Thymus (tissue), 14 donors: ENCODE measurements at places on chromosomes 12 and 14.

GRCh38 chr14:36646664-36647416 lies 14.8 kb upstream of the PAX9 start:
- H3K27ac ChIP-seq: no peak overlapping the region
- no peaks in the 10 kb centered on the region for H3K36me3 ChIP-seq
- H3K4me1 ChIP-seq: no peaks in the 10 kb centered on the region
- DNase-seq: no peak
- H3K4me3 ChIP-seq: peak overlapping the region; percentile 16
- H3K27me3 ChIP-seq: peaks cover 35% of the 10 kb centered on the region

DNA sequence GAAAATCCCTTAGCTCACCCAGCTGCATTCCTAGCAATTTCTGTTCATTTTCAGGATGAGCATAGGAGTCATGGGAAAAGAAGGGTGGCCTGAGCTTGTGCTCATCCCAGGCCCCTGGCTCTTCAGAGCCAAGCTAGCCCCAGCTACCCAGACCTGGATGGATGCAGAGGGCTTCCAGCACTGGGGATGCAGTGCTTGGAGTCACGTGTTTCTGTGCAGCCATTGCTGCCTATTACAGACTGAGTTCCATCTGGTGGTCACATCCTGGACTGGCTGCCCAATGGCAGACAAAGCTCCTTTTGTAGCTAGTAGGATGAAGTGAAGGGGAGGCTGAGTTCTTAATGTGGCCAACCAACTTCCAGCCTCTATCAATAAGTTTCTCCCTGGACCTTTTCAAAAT lies 54.2 kb upstream of the JDP2 start:
- no peaks in the 10 kb centered on the region for H3K4me1 ChIP-seq
- no peaks in the 10 kb centered on the region for H3K27me3 ChIP-seq
- no peak for DNase-seq
- H3K27ac ChIP-seq: no peak overlapping the region
- H3K36me3 ChIP-seq: no peaks in the 10 kb centered on the region
- H3K4me3 ChIP-seq: no peak overlapping the region

DNA sequence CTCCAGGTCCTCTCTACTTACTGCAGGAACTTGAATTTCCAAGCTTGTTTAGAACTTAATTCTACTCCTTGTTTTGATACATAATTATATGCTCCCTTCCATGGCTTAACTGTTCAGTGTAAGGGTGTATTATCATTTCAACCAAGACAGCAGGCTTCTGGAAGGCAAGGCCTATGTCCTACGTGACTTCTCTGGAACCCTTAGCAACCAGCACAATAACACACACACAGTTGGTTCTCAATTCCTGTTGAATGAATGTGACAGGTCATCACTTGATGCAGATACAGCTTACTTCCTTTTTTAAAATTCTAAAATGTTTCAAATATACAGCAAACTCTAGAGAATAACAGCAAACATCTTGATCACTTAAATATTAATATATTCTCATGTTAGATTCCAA lies 77.7 kb upstream of the COCH start:
- H3K27ac ChIP-seq: no peak overlapping the region
- no peaks in the 10 kb centered on the region for H3K4me1 ChIP-seq
- DNase-seq: no peak
- no peak overlapping the region for H3K4me3 ChIP-seq
- no peaks in the 10 kb centered on the region for H3K27me3 ChIP-seq
- H3K36me3 ChIP-seq: no peaks in the 10 kb centered on the region

DNA sequence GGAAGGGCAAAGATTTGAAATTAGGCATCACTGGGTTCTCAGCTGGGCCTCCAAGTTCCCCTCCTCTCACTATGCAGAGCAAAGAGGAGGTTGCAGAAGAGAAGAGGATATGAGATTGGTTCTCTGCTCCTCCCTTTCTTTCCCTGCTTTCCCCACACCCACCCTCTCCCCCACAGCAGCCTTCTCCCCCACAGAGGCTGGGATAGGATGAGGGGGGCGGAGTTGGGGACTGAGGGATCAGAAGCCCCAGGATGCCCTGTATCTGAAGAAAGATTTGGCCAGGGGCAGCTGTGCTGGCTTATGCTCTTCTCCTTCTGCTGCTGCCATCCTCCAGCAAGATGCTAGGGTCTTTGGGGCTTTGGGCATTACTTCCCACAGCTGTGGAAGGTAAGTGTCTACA lies at the start of gene AMHR2:
Gene AMHR2 (plus strand): TSS at position 259 of the 400 bp plus-strand sequence. CDS start 80 bp downstream, at position 339.
- H3K36me3 ChIP-seq: no peaks in the 10 kb centered on the region
- no peaks in the 10 kb centered on the region for H3K27me3 ChIP-seq
- H3K4me3 ChIP-seq: no peak within 1 kb of the TSS
- H3K27ac ChIP-seq: no peak within 1 kb of the TSS
- DNase-seq: no peak

- no peak overlapping the region for H3K4me3 ChIP-seq
- no peaks in the 10 kb centered on the region for H3K4me1 ChIP-seq
- no peak for DNase-seq
- no peaks in the 10 kb centered on the region for H3K36me3 ChIP-seq
- no peak overlapping the region for H3K27ac ChIP-seq
These were observed 216.0 kb downstream of the AKAP6 start for GRCh38 chr14:32545095-32545494.

DNA sequence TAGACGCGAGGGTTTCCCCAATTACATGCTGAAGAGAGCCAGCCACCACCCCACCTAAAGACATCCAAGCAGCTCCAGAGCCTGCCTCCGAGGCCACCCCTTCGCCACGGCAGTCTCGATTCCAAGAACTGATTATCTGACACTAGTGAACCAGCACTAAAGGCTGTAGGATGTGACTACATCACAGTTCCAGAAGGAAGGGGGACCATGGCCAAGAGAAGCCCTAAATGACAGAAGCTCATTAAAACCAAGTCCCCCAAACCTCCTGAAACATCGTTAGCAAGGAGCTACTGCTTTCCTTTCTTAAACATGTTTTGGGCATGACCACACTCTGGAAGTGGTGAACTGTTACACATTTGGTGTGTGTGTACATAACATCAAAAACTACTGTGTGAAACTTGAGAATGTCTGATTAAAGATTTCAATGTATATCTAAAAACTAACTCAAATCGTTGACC lies 88.2 kb downstream of the DUSP16 start:
- H3K4me3 ChIP-seq: no peak overlapping the region
- H3K27me3 ChIP-seq: no peaks in the 10 kb centered on the region
- DNase-seq: no peak
- no peak overlapping the region for H3K27ac ChIP-seq

DNA sequence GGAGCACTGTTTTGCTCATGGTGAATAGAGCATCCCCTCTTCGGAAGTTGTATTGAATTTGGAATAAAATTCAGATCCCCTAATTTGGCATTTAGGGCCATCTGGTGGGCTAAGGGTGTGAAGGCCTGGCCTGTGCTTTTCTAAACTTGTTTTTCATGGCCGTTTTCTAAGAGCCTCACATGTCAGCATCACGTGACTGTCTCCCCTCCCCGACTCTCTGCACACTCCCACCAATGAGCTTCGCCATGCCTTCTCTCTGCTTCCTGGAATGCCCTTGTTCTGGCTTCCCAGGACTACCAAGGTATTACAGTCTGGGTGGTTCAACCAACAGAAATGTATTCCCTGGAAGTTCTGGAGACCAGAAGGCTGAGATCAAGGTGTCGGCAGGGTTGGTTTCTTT lies 85.3 kb downstream of the PRIMA1 start:
- H3K36me3 ChIP-seq: no peaks in the 10 kb centered on the region
- no peak overlapping the region for H3K27ac ChIP-seq
- no peaks in the 10 kb centered on the region for H3K4me1 ChIP-seq
- H3K27me3 ChIP-seq: no peaks in the 10 kb centered on the region
- DNase-seq: no peak

DNA sequence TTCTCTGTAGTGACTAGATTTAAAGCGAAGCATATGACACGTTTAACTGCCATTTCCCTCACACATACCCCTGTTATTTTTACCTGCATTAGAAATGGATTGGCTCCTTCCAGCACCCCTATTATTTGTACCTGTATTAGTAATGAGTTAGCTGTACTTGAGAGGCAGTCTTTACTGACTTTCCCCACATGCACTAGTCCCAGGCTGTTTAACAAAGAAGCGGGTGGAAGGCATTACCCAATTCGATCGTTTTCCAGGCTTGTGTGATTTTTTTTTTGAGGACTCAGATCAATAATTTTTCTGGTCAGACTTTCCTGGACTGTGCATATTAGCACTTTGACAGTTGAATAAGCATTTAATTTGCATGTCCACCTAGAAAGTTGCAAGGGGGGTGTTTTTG lies 46.4 kb downstream of the RAD52 start:
- H3K27ac ChIP-seq: no peak overlapping the region
- no peak overlapping the region for H3K4me3 ChIP-seq
- DNase-seq: no peak
- peaks cover 3% of the 10 kb centered on the region for H3K4me1 ChIP-seq
- H3K27me3 ChIP-seq: no peaks in the 10 kb centered on the region

- H3K4me3 ChIP-seq: peak overlapping the region; percentile 58
- H3K4me1 ChIP-seq: peaks cover 7% of the 10 kb centered on the region
- no peaks in the 10 kb centered on the region for H3K36me3 ChIP-seq
- DNase-seq: no peak
- H3K27me3 ChIP-seq: peaks cover 24% of the 10 kb centered on the region
- H3K27ac ChIP-seq: peak overlapping the region; percentile 77
These were observed 696 bp upstream of the GPHN start for GRCh38 chr14:66507181-66507721.

DNA sequence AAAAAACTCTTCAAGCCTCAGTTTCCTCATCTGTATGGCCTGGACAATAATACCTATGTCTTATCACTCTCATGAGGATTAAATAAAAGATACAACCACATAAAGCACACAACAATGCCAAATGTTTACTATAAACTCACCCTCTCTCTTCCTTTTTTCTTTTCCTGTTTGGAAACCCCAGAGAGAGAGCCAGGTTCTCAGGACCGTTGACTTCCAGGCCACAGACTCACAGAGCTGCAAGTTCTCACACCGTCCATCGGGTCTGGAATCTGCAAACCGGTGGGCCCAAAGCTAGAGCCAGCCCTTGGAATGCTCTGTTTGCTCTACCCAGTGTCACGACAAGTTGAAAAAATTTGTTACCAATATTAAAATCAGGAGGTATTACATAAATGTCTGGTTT lies 4.6 kb upstream of the CD4 start:
- H3K4me1 ChIP-seq: peaks cover 99% of the 10 kb centered on the region
- H3K4me3 ChIP-seq: no peak overlapping the region
- no peak overlapping the region for H3K27ac ChIP-seq
- no peaks in the 10 kb centered on the region for H3K27me3 ChIP-seq
- no peak for DNase-seq

DNA sequence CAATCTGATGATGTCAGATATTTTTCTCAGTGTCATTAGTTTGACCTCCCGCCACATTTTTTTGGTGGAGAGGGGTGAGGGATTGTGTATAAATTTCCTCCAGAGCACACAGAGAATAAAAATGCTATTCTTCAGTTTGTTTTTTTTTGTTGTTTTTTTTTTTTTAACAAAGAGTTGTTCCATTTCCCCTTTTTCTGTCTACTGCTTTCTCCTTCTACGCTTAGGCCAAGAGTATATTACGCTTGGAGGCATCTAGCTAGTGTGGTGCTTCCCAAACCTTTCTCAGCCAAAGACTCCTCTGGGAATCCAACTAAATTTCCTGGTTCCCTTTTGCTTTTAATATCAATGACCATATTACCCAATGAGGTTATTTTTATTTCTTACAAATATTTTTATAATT lies 465.6 kb downstream of the ZFP36L1 start:
- no peaks in the 10 kb centered on the region for H3K4me1 ChIP-seq
- H3K4me3 ChIP-seq: no peak overlapping the region
- H3K36me3 ChIP-seq: no peaks in the 10 kb centered on the region

DNA sequence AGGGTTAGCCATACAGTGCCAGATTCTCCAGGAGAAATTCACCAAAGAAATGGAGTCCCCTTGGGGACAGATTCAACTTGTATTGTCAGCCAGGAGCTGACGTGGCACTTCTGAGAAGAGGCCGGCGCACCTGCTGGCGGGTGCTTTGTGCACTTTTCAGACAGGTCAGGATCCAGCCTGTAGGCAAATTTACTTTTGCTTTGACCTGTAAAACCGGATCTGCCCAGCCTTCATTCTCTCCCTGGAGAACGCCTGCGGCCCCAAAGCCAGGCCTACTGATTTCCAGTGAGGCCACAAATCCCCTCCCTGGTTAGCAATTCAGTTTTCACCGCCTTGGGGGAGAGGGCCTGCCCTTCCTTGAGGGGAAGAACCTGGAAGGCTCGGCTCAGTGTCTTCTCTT lies 17.4 kb downstream of the P2RX4 start:
- H3K4me1 ChIP-seq: peaks cover 14% of the 10 kb centered on the region
- no peak overlapping the region for H3K27ac ChIP-seq
- H3K4me3 ChIP-seq: no peak overlapping the region
- no peak for DNase-seq
- no peaks in the 10 kb centered on the region for H3K27me3 ChIP-seq

GRCh38 chr14:74038020-74038859 lies 19.1 kb downstream of the BBOF1 start:
- H3K27me3 ChIP-seq: no peaks in the 10 kb centered on the region
- no peak overlapping the region for H3K4me3 ChIP-seq
- DNase-seq: peak; percentile 54
- H3K36me3 ChIP-seq: no peaks in the 10 kb centered on the region
- no peak overlapping the region for H3K27ac ChIP-seq

- peaks cover 53% of the 10 kb centered on the region for H3K4me1 ChIP-seq
- no peak for DNase-seq
- no peaks in the 10 kb centered on the region for H3K27me3 ChIP-seq
- H3K27ac ChIP-seq: no peak overlapping the region
- no peak overlapping the region for H3K4me3 ChIP-seq
These were observed 82.4 kb downstream of the ARF6 start for GRCh38 chr14:49975276-49975675.

DNA sequence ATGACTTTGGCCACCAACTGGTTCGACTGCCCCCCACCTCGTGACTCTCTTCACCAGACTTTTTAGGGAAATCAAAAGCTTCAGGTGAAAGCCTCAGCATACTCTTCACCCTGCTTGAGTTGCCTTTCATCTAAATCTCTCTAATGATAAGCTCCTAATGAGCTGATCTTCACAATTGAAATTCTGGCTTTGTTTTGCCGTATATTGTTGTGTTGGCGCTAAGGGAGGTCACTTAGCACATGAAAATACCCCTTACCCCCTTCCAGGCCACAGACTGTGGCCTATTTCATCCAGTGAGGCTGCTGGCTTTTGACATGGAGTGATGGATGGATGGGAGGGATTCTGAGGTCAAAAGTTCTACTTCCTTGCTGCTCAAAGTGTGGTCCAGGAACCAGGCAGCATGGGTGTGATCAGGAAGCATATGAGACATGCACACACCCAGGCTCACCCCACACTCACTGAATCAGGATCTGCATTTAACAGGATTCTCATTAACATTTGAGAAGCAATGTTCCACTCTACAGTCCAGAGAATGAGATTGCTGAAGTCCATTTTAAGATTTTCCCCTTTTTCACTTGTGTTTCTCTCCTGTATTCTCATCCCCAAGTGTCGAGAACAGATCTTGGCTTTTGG lies 131.4 kb downstream of the DACT1 start:
- no peaks in the 10 kb centered on the region for H3K27me3 ChIP-seq
- H3K27ac ChIP-seq: no peak overlapping the region
- H3K4me1 ChIP-seq: peaks cover 2% of the 10 kb centered on the region
- no peak for DNase-seq
- no peaks in the 10 kb centered on the region for H3K36me3 ChIP-seq
- H3K4me3 ChIP-seq: no peak overlapping the region
